CD4-positive, alpha-beta T cell treated with Interleukin-2 at 100 ng/mL for 4 hours (primary cell): ENCODE measurements at places on chromosomes 1 and 21.
A peak's percentile ranks its signal among the peaks of the same experiment; 100 is the strongest.

DNA sequence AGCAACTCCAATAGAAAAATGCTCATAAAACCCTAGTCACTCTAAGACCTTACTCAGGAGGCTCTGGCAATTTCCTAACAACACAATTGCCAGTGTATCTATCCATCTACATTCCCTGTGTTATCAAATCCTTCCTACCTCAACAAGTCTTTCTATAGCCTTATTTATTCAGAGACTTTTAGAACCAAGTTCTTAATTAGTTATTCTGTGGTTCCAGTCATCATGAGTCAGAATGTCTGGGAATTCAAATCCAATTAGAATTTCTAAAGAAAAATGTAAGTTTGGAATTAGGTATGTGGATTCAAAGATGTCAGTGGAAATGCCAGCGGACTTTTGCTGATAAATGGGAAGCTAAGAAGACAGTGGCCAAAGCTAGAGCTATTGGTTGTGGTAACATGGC lies 302.6 kb upstream of the C1orf87 start:
- no peak for DNase-seq

- no peak for DNase-seq
Measured at GRCh38 chr1:230632273-230632873, 9.9 kb upstream of the COG2 start.

DNA sequence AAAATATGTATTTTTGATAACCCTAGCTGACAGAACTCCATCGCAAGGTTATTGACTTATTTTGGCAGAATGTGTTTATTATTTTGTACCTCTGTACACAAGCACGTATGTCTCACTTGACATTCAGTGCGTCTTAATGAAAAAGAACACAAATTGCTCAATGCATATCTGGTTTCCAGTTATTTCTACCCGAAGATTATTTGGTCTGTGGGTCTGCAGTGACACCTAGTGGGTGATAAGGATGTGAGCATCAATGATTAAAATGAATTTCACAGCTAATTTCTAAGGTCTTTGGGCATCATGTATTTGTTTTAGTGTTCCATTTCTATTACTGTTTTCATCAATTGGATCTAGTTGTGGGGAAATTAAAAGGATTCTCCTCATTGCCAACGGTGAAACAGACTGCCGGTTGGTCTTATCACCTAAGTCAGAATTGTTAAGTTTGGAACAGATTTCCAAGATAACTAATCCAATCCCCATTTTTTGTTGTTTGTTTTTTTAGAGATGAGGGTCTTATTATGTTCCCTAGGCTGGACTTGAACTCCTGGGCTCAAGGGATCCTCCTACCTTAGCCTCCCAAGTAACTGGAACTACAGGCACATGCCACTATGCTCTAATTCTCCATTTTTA lies 13.9 kb downstream of the DDX20 start:
- peak; percentile 73 for DNase-seq

- no peak for DNase-seq
Measured at GRCh38 chr1:226870026-226870400, 403 bp upstream of the PSEN2 start.

DNA sequence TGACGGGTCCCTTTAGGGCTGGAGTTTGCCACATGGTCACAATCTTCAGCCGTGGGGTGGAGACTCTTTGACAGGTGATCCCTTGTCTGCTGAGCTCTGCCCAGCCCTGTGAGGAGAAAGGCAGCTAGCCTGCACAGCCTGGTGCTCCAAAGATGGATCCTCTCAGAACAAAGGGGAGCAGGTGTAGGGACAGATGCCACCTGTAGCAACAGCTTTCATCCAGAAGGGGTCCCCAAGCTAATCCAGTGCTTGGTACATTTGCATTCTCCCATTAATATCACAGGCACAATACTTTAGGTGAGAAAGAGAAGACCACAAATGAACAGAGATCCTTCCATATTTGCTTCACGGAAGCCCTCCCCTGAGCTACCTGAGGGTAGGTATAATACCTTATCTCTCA lies 93.2 kb downstream of the CCDC185 start:
- DNase-seq, result no peak

- no peak for DNase-seq
Measured at GRCh38 chr21:26491663-26492062, 81.4 kb downstream of the CYYR1 start.

GRCh38 chr1:60483509-60483908 lies 409.9 kb upstream of the C1orf87 start:
- no peak for DNase-seq

DNA sequence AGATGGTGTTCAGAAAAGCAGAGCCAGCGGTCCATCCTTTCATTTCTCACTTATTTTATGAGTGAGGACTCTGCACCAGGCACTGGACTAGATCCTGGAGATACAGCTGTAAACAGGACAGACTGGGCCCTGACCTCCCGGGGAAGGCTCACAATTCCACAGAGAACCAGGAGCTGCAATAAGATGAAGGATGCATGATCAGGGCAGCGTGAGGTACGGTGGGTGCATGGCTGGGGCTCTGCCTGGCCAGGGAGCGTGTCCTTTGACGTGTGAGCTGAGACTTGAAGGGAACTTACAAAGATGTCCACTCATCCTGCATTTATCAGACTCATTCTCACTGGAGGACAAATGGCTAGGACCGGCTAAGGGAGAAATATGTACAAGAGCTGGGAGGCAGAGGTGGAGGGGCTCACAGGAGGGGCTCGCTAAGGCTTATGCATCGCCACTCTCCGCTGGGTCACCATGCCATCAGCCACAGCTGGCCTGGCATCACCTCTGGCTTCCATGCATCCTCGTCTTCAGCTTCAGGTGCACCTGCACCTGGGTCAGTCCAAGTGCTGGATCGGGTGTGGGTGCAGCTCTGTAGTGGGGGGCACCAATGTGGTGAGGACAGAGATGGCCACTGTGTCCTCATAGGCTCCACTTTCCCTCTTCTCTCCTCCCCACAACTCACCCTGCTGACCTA lies 213.9 kb downstream of the TOMM20 start:
- no peak for DNase-seq

- DNase-seq, result no peak
Measured at GRCh38 chr1:185821612-185822385, 87.6 kb downstream of the HMCN1 start.

- no peak for DNase-seq
Measured at GRCh38 chr1:39368045-39368444, 123.4 kb upstream of the BMP8A start.

GRCh38 chr1:40383095-40383487 lies 9.6 kb downstream of the SMAP2 start:
- DNase-seq, result no peak

- DNase-seq, result peak; percentile 64
Measured at GRCh38 chr1:53959664-53960250, 13.6 kb downstream of the LRRC42 start.

GRCh38 chr1:180898441-180899219 lies 14.1 kb upstream of the KIAA1614 start:
- DNase-seq, result no peak

DNA sequence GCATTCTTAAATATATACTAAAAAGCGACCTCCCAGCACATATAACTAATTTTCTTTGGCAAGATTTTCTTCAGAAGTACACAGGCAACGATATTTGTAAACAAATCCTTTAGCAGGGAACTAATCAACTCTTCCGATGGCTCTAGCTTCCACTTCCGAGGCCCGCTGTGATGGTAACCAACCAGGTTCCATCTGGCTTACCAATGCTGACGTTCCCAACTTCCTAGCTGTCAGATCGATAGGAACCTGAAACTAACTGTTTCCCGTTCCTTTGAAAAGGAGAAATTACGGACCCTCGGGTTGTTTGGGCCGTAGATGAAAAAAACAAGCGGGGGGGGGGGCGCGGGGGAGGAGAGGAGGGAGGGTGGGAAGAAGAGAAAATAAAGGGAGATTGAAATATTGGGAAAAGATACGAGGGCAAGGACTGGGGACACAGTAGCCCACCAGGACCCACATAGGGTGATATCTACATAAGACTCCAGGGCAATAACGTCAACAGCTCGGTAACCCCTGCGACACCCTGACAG lies 513 bp downstream of the GTF2B start:
- DNase-seq, result peak; percentile 27

DNA sequence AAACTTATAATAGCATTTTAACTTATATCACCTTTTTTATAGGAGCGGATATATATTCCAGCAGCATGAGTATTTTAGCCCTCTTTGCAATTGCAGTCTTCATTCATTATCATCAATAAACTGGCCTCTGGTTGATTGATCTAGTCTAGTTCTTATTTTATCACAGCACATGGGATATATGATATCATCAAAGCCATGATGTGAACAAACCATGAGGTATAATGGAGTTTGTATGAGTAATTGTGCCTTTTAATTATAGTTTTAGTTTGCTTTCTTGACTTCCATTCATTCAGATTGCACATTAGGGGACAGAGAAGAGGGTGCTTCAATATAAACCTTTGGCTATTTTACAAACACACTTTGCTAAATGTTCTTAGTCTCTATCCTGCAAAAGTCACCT lies 3.5 kb upstream of the UBR4 start:
- no peak for DNase-seq

DNA sequence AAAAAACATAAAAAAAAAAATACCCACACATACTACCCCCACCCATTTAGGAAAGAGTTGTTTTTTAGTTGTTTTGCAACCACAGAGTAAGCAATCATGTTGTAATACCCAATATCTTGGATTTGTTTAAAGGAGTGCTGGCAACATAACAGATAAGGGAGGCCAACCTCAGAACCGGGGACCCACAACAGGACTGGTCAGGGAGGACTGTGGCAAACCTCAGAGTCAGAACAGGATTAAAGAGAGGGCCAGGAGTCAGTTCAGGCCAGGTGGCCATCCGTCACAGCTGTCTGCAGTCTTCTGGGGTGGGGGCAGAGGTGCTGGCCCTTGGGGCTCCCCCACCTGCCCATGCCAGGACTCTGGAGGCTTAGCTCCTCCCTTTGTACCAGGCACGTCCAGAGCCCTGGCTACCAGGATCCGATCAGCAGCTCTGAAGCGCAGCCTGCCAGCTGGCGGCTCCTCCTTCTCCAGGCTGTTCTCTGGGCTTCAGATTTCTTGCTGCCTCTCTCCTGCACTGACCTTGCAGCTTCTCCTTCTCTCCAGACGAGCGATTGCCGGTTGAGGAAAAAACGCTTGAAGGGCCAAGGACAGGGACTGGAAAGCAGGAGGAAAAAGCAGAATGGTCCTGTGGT lies 7.9 kb downstream of the H6PD start:
- no peak for DNase-seq

DNA sequence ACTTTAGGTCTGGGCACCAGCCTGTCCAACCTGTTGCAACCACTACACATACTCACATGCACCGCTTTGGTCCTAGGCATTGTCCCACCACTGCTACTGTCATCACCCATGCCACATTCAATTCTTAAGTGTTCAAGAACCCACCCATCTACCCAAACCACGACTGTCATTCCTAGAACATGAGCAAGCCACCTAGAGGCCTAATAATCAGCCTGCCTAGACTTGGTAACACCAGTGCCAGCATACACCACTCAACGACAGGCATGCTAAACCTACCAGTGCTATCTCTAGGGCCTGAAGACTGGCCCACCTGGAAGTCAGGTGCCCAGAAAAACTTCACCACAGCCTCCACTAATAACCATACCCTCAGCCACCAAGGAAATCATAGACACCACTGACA lies 532.8 kb upstream of the DEPDC1 start:
- no peak for DNase-seq

DNA sequence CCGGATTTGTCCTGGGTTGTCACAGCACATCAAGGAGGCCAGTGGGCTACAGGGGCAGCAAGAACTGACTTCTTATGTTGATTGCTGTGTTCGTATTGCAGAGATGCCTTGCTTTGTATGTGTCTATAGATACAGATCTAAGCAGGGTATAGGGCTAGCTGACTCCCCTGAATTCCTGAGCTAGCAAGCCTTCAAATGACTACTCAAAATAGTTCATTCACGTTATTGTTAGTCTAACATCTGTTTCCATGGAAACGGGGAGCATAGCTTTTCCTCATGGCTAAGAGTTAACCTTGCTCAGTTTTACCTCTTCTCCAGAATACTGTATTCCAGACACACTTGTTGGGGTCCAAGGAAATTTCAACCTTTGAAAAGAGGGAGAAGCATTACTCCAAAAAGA lies 24.1 kb downstream of the TRIM45 start:
- DNase-seq, result no peak

DNA sequence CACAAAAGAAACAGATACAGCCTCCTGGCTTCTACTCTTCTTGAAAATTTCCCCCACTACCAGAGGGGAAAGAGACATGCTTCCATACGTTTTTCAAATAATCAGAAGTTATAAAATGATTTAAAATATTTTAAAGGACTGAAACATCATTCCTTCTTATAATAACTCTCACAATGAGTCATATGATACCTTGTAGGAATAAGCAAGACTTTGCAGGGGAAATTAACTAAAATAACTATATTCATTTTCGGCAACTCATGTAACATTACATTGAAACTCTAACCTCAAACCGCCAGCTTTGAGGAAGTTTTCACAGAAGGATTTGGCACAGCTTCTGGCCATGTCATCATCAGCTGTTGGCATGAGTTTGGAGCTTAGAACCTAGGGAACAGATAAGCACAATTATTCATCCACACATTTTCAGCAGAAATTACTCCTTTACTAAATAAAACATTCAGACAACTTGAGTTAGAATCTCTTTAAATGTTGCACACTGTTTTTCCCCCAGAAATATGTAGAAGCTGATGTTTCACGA lies 85.9 kb downstream of the USP24 start:
- DNase-seq, result no peak

DNA sequence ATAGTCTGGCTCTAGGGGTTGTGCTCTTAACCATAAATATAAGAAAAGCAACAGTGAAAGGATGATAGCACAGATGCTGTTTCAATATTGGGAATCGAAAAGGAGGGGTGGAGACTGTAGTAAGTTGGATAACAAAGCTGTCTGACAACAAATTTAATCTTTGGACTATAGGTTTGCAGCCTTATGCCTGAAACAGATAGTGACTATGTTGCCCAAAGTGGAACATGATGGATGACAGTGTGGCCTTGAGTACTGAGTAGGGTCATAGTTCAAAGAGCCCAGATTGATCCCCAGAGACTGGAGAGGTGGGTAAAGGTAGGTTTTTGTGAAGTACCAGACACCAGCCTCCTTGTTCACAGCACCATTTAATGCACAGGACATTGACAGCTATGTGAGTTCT lies 144.0 kb upstream of the PALMD start:
- no peak for DNase-seq
